ENCODE measurements at places on chromosomes 2 and 18.

DNA sequence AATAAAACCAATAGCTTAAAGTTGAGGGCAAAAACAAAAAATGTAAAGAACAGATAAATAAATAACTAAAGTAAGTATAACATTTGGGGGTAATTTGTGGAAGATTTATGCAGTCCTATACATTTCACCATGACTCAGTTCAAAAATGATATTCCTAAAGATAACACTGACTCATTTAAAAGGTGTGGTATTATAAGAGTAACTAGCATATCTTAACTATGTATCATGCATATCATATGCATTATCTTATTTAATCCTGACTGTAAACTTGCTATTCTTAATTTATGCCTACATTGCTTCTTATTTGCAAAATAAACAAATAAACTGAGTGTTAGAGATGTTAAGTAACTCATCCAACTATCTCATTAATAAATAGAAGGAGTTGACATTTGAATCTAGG lies 726.5 kb upstream of the PKDCC start:
- no peak for DNase-seq

DNA sequence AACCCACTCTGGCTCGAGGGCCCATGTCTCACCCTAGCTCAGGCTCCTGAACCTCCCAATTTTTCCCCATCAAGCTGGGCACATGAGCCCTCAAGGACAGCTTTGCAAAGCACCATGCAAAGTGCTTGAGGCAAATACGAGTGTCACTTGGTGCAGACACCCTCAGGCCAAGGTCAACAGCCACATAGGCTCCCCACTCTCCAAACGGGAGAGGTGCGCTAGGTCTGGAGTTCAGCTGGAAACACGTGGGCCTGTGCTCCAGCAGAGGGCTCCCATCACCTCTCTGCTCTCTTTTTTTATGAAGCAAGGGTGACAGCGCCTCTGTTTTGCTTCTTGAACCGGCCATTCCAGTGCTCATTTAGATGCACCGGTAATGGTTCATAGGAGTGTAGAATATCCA lies 11.9 kb upstream of the ARHGAP25 start:
- DNase-seq: no peak

DNA sequence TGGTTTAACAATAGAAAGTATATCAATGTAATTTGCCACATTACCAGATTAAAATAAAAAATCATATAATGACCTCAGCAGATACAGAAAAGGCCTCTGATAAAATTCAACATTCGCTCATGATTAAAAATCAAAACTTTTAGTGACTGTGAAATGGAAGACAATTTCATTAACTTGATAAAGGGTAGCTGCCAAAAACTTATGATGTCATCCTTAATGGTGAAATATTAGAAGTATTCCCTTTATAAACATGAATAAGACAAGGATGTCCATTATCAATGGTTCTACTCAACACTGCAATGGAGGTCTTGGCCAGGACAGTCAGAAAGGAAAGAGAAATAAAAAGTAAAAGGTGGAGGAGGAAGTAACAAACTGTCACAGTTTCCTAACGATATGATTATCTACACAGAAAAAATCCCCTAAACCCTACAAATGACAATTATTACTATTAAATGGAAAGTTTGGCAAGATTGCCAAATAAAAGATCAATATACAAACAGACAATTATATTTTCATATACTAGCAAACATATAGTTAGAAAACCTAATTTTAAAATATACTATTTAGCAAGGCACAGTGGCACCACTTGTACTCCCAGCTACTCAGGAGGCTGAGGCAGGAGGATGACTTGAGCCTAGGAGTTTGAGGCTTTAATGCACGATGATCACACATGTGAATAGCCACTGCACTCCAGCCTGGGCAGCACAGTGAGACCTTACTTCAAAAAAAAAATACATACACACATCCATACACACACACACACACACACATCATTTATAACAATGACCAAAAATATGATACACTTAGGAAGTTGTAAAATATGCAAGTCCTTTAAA lies 12.8 kb downstream of the METTL8 start:
- no peak for DNase-seq

DNA sequence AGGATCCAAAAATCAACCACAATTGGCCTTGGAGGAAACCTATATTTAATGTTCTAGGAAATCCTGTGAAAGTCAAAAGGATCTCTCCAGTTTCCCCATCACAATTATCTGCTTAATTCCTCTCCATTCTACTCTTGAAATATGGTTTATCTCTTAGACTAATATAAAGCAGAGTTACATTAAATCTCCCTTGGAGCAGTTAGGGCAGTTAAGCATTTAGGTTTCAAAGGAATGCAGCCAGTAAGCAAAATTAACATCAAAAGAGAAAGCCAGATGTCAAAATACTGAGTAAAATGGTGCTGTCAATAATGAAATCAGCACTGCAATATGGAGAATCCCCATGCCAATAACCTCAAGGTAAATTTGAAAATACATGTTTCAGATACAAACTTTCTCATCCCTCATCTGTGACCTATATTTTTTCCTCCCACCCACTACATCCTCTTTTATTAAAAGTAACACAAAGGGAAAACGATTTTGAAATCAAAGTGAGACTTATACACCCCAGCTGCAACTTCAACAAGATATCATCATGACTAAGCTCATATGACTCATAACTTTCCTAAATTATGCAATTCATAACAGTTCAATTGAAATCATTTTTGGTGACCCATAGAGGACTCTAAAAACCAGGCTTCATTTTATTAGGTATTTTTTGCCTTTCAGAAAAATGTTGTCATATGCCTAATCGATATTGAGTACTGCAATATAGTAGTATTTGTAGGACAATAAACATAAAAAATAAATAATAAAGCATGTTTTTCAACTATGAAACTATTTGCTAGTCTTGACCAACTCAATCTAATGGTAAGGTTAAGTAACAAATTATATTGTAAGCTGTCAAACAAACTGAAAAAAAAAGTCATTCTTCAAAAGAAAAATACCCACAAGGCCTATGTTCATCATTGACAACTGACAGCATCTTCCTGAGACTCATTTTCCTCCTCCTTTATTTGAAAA lies 3.1 kb downstream of the ADAM17 start:
- DNase-seq: no peak

DNA sequence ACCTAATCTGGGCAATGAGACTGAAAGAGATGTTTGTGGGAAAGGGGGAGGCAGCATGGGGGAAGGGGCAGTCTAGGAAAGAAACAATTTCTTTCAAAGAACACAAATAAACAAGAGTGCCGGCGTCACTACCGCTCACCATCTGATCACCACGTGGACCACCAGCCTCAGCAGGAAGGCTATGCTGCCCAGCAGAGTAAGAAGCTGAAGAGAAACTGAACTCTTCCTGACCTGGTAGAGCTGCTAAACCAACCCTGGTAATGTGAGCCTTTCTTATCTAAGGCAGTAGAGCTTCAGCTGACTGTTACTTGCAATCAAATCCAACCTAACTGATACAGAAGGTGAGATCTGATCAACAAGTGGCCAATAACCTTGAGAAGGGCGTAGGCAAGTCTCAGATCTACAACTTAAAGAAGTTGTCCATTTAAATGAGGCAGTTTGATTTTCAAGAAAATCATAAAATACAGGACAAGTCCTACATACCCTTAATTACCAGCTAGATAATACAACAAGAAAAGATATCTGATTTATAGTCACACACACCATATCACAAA lies 44.2 kb upstream of the SPTBN1 start:
- DNase-seq: no peak

DNA sequence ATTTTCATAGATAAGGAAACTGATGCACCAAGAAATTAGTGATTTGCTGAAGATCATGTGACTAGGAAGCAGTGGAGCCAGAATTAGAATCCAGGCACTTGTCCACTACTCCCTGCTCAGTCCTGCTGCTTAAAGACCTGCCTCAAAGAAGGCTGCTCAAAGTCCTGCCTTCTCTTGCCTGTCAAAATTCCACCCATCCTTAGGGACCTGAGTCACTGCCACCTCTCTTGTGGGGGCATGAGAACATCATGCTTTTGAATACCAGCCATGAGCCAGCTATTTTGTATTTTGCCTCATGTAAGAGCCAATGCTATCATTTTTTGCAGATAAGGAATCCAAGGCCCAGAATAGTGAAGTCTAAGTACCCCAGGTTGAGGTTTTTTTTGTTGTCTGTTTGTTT lies 47.1 kb downstream of the DDX1 start:
- DNase-seq: no peak

DNA sequence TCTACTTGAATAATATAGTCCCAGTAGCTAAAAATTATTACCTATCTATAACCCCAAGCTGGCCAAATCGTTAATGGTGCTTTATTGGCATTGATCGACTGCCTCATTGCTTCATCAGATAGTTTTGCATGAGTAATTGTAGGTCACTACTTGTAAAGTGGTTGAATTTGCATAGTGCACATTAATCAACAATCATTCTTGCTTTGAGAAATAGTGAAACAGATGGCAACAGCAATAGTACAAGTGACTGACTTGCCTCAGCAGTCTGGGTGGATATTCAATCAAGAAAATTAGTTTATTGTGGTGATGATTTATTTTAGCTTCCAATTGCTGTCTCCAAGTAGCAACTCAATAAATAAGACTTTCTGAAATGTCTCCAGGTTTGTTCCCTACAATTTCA lies 117.8 kb upstream of the NRXN1 start:
- DNase-seq: no peak

DNA sequence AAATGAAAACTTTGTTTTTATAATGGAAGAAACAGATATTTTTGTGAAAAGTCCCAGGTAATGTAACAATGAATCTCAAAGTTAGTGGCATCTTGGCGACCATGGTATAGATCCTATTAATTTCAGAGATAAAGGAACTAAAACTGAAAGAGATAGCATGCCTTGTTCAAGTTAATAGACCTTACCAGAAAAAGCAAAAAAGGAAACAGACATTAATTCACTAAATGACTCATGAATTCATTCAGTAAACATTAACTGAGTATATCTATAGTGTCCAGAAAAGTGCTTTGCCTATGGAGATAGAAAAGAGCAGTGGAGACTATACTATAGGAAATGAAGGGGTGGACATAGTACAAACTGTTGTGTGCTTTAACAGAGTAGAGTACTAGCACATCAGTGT lies 763.3 kb downstream of the TRIB2 start:
- DNase-seq: no peak

GRCh38 chr2:173760553-173760952 lies 204.6 kb downstream of the SP3 start:
- DNase-seq: no peak
